ENCODE measurements at places on chromosomes 3 and 15. TPM values are rescaled to one million over a fixed set of nuclear protein-coding genes. Genes with fewer than 3 reads are reported as not detected.

DNA sequence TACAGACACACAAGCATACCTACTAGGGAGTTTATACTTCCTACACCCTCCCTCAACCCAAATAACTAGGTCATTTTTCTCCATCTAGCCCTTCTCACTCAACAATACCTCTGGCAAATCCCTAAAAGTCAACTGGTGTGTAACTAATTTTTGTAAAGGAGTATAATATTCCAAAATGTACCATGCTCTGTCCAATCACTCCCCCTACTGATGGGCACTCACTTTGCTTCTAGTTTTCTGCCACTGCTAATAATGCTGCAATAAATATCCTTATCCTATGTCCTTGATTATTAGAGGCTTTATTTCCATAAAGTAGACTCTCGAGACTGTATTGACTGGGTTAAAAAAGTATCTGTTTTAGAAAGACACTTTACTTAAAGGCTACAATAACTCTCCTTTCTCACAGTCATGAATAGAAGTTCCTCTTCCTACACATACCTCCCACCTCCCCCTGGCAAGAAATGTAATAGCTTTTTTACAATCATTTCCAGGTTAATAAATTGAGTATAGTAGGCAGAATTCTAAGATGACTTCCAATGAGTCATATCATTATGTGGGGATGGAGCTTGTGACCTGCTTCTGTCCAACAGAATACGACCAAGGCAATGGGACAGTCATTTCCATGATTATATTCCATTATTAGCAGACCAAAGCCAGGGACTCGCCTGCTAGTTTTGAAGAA lies 30.0 kb downstream of the SHQ1 start:
- H3K4me3 ChIP-seq: no peak overlapping the region
- H3K27ac ChIP-seq: no peak overlapping the region
- no peak for DNase-seq
- H3K36me3 ChIP-seq: no peaks in the 10 kb centered on the region

GRCh38 chr3:115359536-115359935 lies 212.4 kb upstream of the ZBTB20 start:
- H3K4me1 ChIP-seq: peaks cover 6% of the 10 kb centered on the region
- no peaks in the 10 kb centered on the region for H3K27me3 ChIP-seq
- H3K36me3 ChIP-seq: no peaks in the 10 kb centered on the region
- H3K4me3 ChIP-seq: no peak overlapping the region
- DNase-seq: no peak
- H3K27ac ChIP-seq: no peak overlapping the region

- no peak for DNase-seq
- no peaks in the 10 kb centered on the region for H3K36me3 ChIP-seq
- no peaks in the 10 kb centered on the region for H3K27me3 ChIP-seq
- H3K27ac ChIP-seq: no peak overlapping the region
Measured at GRCh38 chr3:194996746-194997145, 274.2 kb downstream of the XXYLT1 start.

Gene IQCH
- total RNA-seq: 3.4 TPM

DNA sequence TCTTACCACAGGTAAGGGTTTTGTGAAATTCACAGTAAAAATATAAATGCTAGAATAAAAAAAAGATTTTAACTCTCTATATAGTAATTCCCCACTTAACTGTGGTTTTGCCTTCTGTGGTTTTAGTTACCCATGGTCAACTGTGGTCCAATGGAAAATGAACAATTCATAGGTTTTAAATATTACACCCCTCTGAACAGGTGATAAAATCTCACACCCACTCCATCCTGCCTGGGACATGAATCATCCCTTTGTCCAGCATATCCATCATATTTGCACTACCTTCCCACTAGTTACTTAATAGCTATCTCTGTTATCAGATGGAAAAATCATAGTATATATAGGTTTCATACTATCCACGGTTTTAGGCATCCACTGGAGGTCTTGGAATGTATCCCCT lies 49.2 kb downstream of the HDGFL3 start:
- H3K4me3 ChIP-seq: no peak overlapping the region
- no peaks in the 10 kb centered on the region for H3K4me1 ChIP-seq
- no peaks in the 10 kb centered on the region for H3K36me3 ChIP-seq

Measured in aorta (tissue), 5 donors.